ENCODE measurements at places on chromosomes 7 and 10. TPM values are rescaled to one million over a fixed set of nuclear protein-coding genes. Genes with fewer than 3 reads are reported as not detected.

DNA sequence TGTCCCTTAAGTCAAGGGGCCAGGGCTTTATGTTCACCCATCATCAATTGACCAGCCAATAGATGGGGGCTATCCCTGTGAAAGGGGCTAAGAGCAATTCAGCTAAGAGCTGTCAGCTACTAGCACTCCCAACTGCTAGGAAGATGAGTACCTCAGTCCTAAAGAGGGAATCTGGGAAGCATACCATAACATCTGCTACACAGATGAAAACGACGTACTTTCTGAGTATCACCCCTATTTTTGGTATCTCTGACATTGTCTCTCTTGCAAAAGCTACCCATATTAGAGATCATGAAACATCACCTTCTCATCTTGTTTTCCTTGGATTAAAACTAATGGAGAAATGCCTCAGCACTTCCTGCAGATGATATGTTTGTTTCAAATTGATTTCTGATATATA, 7.5 kb upstream of the SMNDC1 start:
- DNase-seq = no peak

DNA sequence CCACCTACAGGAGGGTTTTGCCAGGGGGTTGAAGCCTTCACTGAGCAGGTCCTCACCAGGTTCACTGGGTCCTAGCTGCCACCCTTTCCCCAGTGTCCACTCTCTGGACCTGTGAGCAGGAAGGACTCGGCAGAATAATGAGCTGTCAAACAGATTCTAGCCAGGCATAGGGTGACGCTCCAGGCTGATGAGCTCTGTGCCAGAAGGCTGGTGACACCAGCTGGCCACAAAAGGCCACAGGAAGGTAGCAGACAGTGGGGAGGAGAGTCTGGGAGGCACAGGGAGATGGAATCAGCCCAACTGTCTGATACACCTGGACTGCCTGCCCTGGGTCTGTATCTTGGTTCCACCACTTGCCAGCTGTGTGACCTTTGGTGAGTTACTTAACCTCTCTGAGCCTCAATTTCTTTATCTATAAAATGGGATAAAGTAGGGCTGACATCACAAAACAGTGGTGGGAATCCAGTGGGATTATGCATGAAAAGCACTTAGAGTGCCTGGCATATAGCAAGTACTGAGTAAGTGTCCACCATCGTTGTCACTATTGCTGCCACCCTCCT, 26.7 kb upstream of the NDST2 start:
- no peak for DNase-seq

DNA sequence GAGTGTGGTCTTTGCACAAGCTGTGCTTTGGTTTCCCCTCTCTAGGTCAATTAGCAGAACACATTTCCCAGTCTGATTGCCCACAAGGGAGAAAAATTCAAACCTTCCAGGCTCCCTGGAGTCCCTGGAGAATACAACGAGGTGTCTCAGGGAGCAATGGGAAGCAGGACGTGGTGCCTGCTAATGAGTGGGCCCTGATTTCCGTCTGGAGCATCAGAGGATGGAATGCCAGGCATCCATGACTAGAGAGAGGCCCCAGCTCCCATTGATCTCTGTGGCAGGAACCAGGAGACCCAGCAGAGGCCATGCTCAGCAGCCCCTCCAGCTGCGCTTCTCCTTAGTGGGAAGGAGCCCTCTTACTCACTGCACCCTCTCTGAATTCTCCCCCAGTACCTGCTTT, 33.2 kb upstream of the TLX1 start:
- no peak for DNase-seq

Gene IDI2
- not detected for total RNA-seq

Gene TEX47
- not detected for total RNA-seq

Data from T-cell (primary cell).